Panc1 (cell line): ENCODE measurements at places on chromosomes 12 and 14. TPM values are rescaled to one million over a fixed set of nuclear protein-coding genes. Genes with fewer than 3 reads are reported as not detected.

DNA sequence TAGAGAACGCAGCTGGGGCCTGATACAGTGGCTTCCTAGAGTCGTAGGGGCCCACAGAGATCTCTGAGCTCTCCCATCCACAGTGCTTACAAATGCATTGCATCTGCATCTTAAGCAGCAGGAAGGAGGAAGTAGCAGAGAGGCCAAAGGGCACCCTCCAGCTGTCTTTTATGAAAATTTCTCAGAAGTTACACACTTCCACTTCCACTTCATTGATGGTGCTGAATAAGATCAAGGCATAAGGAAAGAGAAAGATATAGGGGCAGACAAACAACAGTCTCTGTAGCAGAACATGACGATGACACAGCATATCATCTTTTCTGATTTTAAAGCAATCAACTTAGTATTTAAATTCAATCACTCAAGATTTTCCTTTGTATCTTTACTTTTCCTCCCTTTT is 51.6 kb upstream of the ABCC9 start:
- DNase-seq: no peak

- peak; percentile 17 for DNase-seq
Observed at GRCh38 chr12:571795-572531, 91.3 kb downstream of the NINJ2 start.

DNA sequence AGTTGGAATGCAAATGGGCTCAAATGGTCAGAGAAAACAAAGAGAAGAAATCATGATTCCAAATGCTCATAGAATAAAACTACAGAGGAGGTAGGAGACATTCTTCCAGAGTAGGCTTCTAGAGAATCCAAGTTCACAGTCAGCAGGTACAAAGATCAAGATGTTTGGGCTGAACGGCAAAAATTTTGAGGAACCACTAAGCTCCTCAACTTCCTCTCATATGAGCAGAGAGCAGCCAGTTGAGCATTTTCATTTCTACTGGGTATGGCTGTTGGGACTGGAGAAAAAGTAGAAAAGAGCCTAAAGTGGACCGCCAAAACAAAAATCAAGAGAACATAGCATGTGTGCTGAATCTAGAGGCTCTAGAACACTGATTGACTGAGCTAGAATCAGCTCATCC is 73.8 kb upstream of the ARID2 start:
- no peak for DNase-seq

GRCh38 chr12:74514098-74514872 is 23.4 kb upstream of the ATXN7L3B start:
- DNase-seq: no peak

DNA sequence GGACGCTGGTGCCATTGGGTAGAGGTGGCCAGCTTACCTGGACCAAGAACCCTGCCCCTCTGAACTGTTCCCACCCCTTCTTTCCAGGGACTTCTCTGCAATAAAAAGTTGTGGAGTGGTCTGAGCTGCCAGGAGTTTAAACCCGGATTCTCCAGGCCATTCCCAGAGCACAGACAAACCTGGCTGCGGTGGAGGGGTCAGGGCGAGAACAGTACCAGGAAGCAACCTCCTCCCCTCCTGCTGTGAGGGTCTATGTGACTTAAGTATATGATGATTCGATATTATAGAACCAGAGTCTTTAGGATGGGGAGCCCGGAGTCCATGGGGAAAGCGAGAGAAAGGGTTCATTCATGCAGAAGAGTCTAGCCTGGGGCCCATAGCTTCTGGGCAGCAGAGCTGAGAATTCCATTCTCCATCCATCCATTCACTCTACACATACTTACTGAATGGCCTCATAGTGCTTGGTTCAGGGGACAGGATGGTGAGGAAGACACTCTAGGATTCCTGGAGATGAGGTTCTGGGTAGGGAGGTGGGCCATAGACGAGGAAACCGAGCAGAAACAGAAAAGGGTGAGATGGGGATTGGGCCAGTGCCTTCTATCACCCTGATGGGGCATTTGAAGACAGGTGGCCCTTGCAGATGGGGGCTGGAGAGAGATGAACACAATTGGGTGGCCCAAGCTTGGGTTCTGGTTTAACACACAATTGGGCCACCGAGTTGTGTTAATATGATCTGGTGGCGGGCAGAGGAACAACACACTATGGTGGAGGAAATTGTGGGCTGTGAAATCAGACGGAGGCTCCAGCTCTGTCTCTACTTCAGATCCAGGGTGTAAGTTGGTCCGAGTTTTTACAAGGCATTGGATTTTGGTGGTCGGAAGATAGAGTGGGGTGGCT is 5.2 kb downstream of the KRT86 start:
- no peak for DNase-seq

DNA sequence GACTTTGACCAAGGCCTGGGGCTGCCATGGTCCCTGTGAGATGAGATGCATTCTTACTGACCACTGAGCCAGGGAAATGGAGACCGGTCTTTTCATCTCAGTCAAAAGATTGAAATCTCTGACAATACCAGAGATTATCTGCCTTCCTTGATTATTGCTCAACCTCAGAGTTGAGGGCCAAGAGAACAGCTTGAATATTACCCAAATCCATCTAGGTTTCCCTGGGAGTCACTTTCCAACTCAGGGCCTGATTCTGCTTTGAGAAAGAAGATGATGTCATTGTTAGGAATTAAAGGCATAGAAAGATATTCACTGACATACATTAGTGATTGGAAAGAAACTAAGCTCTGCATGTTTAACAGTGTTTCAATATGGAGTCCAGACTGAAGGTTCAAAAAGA is 515.9 kb upstream of the TBX3 start:
- DNase-seq: no peak

- no peak for DNase-seq
Observed at GRCh38 chr12:2194060-2194459, 141.3 kb downstream of the CACNA1C start.

DNA sequence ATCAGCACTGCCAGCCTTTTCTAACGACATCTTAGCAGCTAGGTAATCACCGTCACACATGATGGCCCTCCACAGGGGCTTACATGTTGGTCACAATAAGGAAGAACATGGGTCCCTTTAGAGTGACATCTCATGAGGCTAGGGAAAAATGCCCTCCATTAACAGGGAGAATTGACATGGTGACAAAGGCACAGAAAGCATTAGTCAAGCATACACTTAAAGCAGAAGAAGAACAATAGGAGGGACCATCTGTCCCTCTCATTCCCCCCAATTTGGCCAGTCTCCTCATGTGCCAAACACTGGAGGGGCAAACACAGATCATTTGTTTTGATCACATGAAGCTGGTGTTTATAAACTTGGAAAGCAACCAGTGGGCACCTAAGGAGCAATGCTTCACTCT is 78.0 kb downstream of the GRIP1 start:
- DNase-seq: no peak

DNA sequence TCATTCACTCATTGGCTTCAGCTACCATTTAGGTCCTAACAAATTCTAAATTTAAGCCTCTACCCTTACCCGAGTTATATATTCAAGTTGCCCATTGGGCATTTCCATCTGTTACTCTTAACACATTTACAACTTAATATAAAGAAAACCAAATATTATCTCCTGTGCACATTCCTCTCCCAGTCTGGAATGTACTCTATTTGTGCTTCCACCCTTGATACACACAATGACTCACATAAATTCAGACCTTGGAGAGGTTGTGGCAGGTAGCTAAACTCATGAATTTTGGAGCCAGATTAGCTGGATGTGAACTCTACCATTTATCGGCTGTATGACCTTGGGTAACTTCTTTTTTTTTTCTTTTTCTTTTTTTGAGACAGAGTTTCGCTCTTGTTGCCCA is 51.1 kb downstream of the BRMS1L start:
- no peak for DNase-seq

GRCh38 chr12:25557830-25558436 is 4.8 kb upstream of the LMNTD1 start:
- no peak for DNase-seq

- no peak for DNase-seq
Observed at GRCh38 chr14:79540394-79540793, 670.9 kb downstream of the DIO2 start.

DNA sequence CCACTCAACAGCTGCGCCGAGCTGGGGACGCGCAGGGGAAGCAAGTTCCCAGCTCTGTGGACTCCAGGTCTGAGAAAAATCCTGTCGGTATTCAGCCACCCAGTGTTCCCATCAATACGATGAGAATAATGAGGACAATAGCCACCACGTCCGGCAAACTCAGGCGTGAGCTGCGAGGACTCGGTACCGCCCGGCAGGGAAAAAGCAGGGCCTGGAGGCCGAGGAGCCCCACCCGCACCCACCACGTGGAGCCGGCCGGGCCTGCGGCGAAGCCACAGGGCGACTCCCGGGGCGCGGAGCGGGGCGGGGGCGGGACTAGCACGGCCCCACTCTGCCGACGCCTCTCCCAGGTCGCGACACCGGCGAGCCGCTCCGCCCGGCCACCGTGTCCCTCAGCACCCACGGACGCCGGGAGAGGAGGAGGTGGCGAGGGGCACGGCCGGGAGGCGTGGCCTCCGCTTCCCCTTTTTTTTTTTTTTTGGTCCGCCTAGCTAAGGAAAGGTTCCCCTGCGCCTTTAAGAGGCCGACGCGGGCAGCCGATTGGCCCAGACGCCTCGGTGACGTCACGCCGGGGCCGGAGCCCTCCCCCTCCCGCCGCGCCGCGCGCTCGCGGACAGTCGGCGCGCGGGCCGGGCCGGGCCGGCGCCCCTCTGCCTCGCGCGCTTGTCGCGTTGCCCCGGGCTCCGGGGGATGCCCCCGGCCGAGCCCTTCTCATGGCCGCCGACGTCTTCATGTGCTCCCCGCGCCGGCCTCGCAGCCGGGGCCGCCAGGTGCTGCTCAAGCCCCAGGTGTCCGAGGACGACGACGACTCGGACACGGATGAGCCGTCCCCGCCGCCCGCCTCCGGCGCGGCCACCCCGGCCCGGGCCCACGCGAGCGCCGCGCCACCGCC is at the start of gene MLXIP:
TSS of gene MLXIP (plus strand) at position 616 of the 892 bp plus-strand sequence. CDS start at position 714, 98 bp downstream.
- no peak for DNase-seq

DNA sequence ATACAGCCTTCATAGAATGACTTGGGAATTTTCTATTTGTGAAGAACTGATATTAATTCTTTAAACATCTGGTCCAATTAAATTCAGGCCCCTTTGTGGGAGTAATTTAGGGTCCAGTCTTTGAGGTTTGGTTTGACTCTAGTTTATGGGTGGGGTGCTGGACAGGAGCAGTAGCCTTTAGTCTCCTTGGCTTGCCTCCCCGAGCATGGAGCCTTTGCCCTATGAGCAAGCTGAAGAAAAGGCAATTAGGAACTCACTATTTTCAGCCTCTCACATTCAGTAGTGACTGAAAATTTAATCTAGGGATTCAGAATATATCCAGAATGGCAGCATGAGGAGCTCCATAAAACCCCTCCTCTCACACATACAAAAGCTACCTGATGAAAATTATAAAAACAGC is 161.1 kb downstream of the TRHDE start:
- no peak for DNase-seq

- DNase-seq: no peak
Observed at GRCh38 chr12:51706206-51706605, 115.2 kb downstream of the SCN8A start.

DNA sequence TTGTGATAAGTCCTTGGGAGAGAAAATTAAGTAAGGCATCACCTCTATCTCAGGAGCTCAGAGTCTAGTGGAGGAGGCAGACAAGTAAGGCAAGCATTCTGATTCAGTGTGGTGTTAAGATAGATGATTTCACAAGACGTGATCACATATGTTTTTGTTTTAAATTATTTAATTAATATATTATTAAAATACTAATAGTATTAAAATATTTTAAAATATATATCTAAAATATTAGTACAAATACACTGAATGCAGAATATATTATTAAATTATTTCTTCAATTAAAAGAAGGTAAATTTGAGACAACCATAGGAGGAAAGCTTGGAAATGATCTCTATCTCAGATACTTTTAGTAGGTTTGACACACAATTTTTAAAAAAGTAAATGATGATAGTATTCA is 51.5 kb upstream of the ANO4 start:
- no peak for DNase-seq

DNA sequence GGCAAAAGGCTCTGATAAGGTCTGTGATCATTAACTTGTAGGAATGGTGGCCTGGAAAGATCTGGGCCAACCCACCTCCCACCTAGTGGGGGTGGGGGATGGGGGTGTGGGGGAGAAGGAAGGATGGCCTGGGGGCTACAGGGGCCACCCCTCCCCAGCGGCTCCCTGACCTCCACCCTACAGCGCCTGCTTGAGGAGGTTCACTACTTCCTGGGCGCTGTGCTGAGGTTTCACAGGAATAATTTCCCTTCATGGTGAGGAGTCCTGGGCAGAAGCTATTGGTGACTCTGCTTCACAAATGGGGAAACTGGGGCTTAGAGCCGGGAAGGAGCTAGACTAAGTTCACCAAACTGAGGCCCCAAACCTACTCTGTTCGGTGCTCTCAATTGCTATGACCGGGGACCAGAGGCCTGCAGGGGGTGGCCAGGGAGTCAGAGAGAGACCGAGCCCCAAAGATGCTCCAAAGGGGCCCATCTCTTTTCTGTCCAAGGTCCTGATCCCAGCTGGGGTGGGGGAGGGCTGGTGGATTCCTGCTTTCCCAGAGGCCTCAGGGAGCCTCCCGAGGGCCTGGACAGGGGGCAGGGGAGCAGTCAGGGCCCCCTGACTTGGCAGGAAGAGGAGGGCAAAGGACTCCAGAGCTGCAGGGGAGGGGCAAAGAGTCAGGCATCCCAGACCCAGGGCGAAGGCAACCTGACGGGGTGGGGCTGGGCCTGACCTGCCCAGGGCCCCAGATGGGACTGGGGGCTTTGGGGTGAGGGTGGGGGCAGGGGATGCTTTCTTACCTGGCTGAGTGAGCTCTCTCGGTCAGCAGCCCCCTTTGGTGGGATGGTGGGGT is 1.7 kb downstream of the HNF1A start:
- DNase-seq: no peak

- no peak for DNase-seq
Observed at GRCh38 chr14:61668282-61668681, 27.0 kb upstream of the HIF1A start.

DNA sequence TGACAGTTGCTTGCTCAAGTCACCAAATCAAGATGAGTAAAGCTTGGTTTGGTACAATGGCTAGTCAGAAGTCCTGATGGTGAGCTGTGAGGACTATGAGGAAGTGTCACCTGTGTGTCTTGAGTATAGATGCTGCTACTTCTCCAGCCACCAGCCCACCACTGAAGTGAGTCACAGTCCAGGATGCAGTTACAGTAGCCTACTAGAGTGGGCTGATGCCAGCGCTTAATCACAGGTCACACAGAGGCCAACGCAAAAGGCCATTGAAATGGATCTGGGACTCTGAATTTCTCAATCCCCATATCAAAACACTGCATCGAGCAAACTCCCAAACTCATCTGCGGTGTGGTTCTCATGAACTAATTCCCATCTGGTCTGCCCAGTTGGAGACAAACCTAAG is 223.1 kb downstream of the ANO6 start:
- no peak for DNase-seq

GRCh38 chr12:48037267-48037915 is 33.1 kb upstream of the COL2A1 start:
- DNase-seq: no peak

ADAMTS20 gene
- not detected for total RNA-seq

KRT86 gene
- 1.1 TPM for total RNA-seq

ANO4 gene
- not detected for total RNA-seq

POTEG gene
- total RNA-seq: not detected

STYK1 gene
- 0.85 TPM for total RNA-seq

CLEC4D gene
- total RNA-seq: not detected

CCDC38 gene
- total RNA-seq: not detected

KDM5A gene
- total RNA-seq: 49.0 TPM
